ENCODE measurements at places on chromosomes 1 and 21.

DNA sequence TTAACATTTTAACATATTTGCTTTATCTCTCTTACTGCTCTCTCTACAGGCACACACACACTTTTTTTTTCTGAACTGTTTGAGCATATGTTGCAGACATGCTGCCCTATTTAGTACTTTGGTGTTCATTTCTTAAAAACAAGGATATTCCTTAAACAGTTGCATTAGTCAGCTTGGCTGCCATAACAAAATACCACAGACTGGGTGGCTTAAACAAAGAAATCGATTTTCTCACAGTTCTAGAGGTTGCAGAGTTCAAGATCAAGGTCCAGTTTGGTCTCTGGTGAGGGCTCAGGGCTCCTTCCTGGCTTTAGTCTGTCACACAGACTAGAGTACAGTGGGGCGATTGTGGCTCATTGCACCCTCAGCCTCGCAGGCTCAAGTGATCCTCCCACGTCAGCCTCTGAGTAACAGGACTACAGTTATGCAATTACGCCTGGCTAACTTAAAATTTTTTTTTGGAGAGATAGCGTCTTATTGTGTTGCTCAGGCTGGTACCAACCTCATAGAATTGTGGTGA lies 46.7 kb downstream of the RPRD2 start:
- DNase-seq, result no peak

GRCh38 chr1:227465256-227465655 lies 98.1 kb upstream of the ZNF678 start:
- DNase-seq, result no peak

DNA sequence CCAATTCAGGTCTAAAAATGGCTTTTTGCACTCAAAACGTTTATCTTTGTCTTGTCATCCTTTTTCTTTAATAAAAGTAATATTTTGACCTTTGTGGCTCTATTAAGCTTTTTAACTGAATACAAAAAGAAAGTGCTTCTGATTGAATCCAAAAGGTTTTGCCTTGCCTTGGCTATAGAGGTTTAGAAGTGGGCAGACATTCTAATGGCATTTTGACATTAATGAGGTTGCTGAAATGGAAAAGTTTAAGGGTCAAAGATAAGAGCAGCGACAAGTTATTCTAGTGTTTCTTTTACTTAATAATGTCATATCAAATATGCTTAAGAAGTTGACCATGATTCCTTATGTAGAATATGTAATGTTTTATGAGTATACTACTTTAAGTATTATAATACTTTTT lies 120.2 kb downstream of the ADGRL2 start:
- DNase-seq, result no peak

DNA sequence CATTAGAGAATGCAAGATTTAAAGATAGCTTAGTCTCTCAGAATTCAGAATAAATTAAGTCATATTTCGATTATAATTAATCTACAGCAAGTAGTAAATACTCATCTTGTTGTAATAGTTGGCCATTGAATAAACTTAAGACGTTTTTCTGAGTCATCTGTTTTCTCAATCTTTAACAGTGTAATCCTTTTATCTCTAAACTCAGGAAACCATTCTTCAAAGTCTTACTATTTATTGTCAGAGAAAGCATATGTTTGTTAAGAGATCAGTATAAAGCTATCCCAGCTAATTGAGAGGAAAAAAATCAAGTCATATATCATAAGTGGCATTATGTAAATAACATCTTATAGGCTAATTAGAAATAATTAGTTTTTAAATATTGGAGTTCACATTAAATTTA lies 201.2 kb upstream of the ADAMTS5 start:
- DNase-seq, result no peak

GRCh38 chr1:110829955-110830553 lies 42.9 kb upstream of the CD53 start:
- DNase-seq, result peak; percentile 22

- DNase-seq, result no peak
Observed at GRCh38 chr1:86322241-86322640, 73.9 kb downstream of the ODF2L start.

GRCh38 chr1:234915924-234916675 lies 212.5 kb downstream of the TOMM20 start:
- no peak for DNase-seq

DNA sequence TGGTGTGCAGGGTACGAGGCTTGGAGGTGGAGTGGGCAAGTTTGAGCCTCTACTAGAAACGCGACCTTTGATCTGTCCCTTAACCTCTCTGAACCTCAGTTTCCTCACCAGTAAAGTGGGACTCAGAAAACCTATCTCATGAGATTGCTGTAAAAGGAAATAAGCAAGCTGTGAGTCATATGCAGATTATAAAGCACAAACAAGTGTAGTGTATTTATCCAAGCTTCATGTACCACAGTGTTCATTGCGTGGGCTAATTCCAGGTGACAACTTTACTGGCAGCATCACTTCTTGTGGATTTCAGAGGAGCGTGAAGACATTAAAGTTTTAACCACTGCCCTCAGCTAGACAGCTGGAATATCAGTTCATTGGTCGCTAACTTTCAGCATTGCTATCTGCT lies 44.4 kb downstream of the ZNF697 start:
- no peak for DNase-seq

GRCh38 chr21:42235593-42235992 lies 16.7 kb downstream of the ABCG1 start:
- DNase-seq, result no peak

GRCh38 chr1:8122160-8122476 lies 96.0 kb upstream of the ERRFI1 start:
- no peak for DNase-seq

- DNase-seq, result no peak
Observed at GRCh38 chr1:998995-999724, 737 bp downstream of the HES4 start.

GRCh38 chr1:112841825-112842224 lies 114.2 kb downstream of the SLC16A1 start:
- no peak for DNase-seq

GRCh38 chr1:64320922-64321614 lies 117.6 kb downstream of the UBE2U start:
- DNase-seq, result no peak

GRCh38 chr1:156492591-156493080 lies 7.9 kb downstream of the MEF2D start:
- DNase-seq, result no peak

- no peak for DNase-seq
Observed at GRCh38 chr1:99268021-99268420, 3.7 kb downstream of the PLPPR4 start.

DNA sequence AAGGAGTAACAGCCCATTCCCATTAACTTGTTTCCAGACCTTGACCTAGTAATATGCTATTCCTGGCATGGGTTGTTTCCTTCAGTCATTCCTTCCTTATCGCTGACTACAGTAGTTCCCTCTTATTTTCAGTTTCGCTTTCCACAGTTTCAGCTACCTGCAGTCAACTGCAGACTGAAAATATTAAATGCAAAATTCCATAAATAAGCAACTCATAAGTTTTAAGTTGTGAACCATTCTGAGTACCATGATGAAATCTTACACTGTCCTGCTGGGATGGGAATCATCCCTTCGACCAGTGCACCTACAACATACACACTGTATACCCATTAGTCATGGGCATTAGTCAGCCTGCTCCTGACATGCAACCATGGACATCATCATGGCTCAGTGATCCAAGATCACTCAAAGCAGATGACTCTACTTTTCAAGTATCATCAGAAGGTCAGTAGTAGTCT lies 66.7 kb downstream of the CCDC30 start:
- no peak for DNase-seq

GRCh38 chr1:162328512-162328911 lies 48.1 kb downstream of the SPATA46 start:
- DNase-seq, result no peak

DNA sequence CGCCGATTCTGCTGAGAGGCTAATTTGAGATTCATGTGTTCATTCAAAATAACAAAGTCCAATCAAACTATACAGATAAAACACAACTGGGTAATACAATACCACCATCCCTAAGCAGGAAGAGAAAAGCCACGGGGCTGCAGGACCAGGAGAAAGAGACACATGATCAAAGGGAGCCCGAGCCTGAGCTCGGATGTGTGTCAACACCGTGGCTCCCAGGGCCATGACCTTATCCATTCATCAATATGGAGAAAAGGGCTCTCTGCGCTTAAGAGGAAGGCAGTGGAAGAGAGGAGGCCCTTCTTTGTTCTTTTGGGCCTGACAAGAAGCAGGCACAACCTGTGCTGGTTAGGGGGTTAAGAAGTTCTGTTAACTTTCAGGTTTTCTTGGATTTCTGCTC lies 56.7 kb downstream of the HUNK start:
- DNase-seq, result no peak

DNA sequence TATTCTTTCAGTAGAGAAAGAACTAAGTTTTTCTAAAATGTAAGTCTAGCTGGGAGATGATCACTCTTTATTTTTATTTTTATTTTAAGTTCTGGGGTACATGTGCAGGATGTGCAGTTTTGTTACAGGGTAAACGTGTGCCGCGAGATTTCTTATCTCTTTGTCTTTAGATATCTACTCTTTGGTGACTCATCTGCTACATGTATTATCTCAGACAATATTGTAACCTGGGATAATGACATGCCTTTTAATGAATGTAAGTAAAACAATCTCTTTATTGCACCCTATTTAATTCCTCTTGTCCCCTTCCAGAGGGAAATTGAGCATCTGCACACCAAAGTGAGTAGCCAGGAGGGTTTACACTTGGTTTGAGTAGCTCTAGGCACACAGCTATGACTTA lies 9.4 kb downstream of the CR2 start:
- no peak for DNase-seq

DNA sequence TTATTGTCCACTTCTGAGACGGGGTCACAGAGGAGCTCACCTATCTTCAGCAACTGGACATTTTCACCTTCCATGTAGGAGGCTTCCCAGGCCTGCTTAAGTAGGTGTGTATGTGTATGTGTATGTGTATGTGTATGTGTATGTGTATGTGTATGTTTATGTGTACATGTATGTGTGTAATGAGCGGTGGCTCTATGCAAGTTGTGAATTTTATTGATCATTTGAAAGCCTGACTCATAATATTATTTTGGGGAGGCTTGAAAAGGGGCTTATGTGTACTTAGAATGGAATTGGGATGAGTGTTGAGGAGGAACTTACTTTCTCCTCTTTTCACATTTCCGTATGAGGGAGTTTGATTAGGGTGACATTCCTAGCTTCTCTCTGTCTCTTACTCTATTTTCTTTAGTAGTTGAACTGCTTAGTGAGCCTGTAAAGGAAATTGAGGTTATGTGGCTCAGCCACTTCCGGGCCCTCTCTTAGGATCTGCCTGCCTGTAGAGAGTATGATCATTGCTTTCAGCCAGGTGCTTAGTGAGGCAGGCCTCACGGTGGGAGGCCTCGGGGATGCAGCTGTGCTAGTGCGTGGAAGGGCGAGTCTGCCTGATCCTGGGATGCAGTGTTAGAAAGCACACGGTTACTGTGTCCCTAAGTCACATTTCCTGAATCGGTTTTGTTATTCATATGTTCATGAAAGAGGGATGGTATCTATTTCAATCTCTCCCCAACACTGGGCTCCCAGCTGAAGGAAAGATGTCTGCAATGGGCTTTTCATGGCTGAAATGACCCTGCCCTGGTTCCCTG lies 61.0 kb downstream of the IER5 start:
- DNase-seq, result no peak

- no peak for DNase-seq
Observed at GRCh38 chr1:183363972-183364371, 54.2 kb downstream of the NMNAT2 start.

DNA sequence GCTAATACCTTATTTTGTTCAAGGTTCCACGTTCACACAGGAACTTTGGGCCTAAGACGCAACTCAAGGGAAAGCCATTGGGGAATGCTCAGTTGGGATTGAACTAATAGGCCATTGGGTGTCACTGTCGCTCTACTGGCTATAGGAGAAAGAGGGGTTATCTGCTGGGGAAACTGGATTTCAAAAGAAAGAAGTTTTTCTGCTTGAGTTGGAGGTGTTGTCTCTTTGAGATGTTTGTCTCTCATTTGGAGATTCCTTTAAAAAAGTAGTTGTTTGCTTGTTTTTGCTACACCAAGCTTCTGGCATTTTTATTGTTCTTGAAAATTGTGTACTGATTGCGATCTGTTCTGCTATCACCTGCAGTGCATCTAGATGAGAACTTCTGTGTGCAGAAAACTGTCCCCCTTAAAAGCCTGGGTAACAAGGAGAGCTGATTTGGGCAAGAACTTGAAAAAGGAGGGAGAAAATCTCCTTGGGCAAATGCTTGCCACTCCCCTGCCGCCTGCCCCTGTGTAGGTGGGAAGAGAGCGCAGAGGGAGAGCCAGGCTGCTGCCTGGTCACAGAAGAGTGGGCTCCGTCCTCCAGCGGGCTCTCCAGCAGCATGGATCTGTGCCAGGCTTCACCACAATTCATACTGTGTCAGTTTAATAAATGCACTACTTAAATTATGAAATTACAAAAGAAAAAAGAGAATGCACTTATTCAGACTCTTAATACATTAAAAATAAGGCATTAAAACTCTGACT lies 39.9 kb downstream of the PEX14 start:
- peak; percentile 47 for DNase-seq

GRCh38 chr1:11134251-11134897 lies 34.7 kb upstream of the EXOSC10 start:
- DNase-seq, result no peak

GRCh38 chr1:110453829-110454228 lies 2.9 kb downstream of the PROK1 start:
- no peak for DNase-seq

DNA sequence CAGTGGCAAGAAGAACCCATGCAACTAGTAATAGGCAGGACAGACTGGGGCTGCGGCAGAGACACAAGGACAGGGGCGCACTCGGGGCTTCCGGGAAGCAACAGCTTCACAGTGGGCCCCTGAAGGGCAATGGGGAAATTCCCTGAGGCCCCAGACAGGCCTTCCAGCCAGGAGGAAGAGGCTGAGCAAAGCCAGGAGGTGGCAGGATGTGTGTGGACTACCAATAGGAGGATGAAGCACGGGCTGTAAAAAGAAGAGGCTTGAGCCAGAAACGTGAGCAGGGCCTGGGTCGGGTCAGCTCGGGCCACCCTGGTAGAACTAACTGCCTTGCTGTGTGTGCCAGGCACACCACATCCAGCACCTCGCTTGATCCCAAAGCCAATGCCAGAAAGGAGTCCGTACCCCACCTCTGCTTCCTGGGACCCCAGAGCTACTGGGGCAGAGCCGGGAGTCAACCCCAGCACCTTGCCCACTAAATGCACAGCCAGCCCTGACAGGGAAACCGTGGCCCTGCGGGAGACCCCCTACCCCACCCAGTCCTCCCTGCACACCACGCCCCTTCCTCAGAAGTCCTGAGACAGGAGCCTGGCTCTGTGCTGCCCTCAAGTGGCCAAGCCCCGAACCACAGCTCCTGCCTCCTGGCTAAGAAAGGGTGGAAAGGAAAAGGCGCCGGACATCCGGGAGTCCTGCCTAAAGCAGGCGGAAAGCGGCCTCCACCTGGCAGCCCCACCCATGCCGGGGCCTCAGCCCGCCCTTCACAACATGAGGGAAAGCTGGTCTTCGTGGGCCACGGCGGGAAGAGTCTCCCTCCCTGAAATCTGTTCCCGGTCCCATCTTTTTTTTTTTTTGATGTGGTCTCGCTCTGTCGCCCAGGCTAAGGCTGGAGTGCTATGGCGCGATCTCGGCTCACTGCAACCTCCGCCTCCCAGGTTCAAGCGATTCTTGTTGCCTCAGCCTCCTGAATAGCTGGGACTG lies 33.7 kb downstream of the TTC39A start:
- peak; percentile 86 for DNase-seq

- DNase-seq, result no peak
Observed at GRCh38 chr1:156064615-156065014, 3.7 kb downstream of the RAB25 start.

Measured in SK-N-DZ (cell line).